ENCODE measurements at places on chromosomes 6 and 20.
A peak's percentile ranks its signal among the peaks of the same experiment; 100 is the strongest.

DNA sequence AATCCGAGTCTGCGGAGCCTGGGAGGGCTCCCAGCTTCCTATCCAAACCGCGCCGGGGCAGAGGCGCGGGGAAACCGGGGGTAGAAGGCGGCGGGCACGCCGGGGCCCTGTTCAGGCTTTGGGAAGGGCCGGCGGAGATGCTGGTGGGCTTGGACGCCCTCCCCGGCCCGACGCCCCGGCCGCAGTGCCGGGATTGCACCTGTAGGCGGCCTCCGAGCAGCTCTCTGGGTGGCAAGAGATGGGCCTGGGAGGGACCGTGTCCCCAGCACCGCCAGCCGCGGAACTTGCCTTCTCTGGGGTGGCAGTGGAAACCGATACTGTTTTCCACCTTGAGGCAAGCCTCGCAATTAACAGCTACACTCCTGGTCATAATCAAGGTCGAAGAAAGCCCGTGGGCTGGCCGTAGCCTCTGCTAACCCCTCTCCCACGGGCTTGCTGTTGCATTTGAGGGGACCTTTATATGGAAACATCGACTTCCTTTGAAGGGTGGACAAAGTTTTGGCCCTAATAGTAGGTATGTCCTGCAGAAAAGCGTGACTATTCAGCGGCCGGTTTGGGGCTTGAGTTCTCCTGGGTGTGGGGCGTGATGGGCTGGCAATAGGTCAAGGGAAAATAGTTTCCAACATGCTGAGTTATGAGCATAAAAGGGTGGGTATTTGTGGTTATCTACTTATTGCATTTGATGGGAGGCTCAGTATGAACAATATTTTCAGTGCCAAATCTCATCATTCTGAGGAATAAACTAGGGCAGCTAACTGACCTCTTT lies 1.1 kb upstream of the JAG1 start:
- DNase-seq: no peak

- DNase-seq: no peak
Measured at GRCh38 chr6:170041526-170041925, 249.4 kb downstream of the DLL1 start.

- DNase-seq: no peak
Measured at GRCh38 chr20:59469267-59470252, 134.8 kb upstream of the PHACTR3 start.

GRCh38 chr6:114564302-114564933 lies 221.6 kb upstream of the HS3ST5 start:
- DNase-seq: no peak

- DNase-seq: no peak
Measured at GRCh38 chr20:9024606-9025005, 44.3 kb upstream of the PLCB4 start.

DNA sequence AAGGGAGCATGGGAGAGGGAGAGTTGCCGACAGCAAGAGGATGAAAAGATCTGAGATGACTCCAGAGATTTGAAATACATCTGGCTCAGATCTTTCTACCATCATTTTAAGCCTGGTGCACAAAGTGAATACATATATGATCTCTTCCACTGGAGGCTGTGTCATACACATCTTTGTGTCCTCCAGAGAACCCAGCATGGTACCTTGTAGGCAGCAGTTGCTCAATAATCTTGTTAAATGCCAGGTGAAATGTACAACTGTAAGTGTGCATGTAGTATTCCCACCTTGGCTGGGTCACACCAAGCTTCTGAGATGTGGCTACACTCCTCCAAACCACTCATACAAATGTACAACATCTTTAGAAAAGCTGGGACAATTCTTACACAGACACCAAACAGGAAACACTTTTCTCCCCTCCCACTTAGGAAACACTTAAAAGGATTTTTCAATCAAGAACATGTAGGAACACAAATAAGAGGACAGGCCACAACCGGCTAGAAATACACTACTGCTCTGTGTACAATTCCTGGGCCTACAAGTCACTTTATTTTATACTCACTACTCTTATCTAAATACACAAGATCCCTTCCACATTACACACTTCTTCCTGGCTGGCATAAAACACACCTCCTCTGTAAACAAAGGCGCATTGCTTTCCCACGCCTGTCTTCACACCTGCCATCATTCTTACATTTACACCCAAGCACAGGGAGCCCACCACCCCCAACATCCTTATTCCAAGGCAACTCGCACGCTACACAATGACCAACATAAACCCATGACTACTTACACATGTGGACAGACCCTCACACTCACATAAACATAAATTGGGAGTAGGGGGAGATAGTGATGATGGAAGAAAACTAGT lies 3.8 kb upstream of the IER3 start:
- no peak for DNase-seq

GRCh38 chr6:158713469-158713868 lies 63.6 kb downstream of the SYTL3 start:
- no peak for DNase-seq

GRCh38 chr20:33030076-33030475 lies 1.4 kb upstream of the BPIFB6 start:
- DNase-seq: no peak

GRCh38 chr6:32210191-32210601 lies 13.7 kb downstream of the NOTCH4 start:
- DNase-seq: no peak

- DNase-seq: no peak
Measured at GRCh38 chr20:1423625-1424106, 30.8 kb upstream of the FKBP1A start.

GRCh38 chr20:42373049-42373448 lies 754.9 kb upstream of the CHD6 start:
- no peak for DNase-seq

GRCh38 chr6:125981571-125982185 lies 4.7 kb upstream of the TRMT11 start:
- DNase-seq: no peak

GRCh38 chr20:10419550-10420133 lies 14.4 kb downstream of the MKKS start:
- DNase-seq: no peak

GRCh38 chr6:38169221-38169976 lies 349.9 kb downstream of the ZFAND3 start:
- DNase-seq: no peak

GRCh38 chr20:52829111-52829510 lies 143.0 kb upstream of the TSHZ2 start:
- DNase-seq: no peak

DNA sequence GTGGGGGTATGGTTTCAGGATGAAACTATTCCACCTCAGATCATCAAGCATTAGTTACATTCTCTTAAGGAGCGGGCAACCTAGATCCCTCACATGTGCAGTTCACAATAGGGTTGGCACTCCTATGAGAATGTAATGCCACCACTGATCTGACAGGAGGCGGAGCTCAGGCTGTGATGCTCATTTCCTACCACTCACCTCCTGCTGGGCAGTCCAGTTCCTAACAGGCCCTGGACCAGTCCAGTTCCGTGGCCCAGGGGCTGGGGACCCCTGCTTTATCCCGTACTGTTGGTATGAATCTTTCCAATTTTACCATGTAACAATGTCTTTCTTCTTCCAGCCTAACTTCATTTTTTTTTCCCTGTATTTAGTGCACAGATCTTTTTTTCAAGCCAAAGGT lies 94.9 kb downstream of the OGFRL1 start:
- no peak for DNase-seq

GRCh38 chr6:28742668-28743270 lies 181.0 kb downstream of the TRIM27 start:
- no peak for DNase-seq

- DNase-seq: no peak
Measured at GRCh38 chr20:61765871-61766654, 299.6 kb downstream of the TAF4 start.

DNA sequence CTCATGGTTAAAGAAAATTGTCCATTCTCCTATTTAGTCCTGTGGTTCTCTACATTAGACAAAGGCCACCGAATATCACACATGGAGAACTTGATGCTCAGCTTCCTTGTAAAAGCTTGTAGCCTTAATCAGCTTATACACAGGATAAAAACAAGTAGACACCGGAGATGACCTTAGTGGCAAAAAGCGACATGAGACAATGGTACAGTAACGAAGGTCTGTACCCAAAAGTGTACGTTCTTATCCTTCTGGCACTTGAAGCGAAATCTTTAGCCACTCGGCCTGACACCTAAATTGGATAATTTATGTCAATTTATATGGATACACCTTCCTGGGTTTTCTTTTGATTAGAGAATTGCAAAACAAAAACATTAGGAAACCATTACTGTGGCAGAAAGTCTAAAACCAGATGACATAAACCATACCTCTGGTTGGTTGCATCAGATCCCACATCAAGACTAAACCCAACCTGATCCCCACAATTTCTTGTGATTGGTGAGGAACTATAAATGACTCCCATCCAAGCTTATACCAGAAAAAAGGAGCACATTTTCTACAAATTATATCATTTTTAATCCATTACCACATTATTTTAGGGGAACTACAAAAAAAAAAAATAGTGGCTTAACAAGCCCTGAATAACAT lies 6.1 kb downstream of the RBM39 start:
- no peak for DNase-seq

- DNase-seq: no peak
Measured at GRCh38 chr6:129475477-129476247, 234.3 kb downstream of the ARHGAP18 start.

GRCh38 chr6:163323705-163324104 lies 90.8 kb upstream of the QKI start:
- DNase-seq: no peak

DNA sequence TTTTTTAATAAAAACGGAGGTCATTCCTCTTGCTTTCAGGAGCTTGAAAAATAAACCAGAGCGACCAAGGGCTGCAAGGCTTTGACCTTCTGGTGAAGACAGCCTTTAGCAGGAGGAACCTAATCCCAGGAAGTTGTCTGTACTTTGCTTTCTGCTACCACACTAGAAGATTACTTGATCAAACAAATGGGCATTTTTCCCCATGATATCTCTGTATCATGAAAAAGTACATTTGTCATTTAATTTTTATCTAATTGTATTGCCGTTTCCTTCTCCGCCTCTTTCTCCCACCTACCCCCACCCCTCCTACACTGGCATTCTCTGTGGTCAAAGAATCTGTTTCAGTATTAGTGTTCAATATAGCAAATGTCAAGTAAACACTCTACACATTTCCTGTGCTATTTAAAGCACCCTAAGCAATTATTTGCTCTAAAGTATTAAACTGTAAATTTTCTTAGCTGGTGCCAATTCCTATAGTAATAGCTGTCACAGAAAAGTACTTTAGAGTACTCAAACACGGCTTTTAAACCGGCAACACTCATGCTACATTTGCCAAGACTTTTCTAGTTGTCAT lies 29.7 kb downstream of the ATXN1 start:
- peak; percentile 69 for DNase-seq

- DNase-seq: no peak
Measured at GRCh38 chr6:119739769-119740168, 390.2 kb upstream of the MAN1A1 start.

GRCh38 chr6:19855536-19855935 lies 18.4 kb downstream of the ID4 start:
- DNase-seq: no peak

DNA sequence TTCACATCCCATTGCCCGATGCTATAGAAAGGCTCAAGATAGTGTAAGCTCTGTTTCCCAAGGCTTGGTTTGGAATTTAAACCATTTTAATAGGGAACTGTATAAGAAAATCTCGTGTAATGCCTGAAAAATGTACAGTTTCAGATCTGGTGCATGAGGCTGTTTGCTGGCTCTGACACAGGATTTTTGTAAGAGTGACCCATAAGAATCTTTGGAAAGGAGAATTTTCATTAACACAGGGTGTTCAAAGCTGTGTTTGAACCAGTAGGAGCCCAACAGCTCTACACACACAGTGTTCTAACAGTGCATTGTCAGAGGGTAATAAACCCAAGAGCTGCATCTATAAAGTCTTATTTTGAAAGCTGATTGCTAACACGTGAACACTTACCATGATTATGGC lies 293.5 kb downstream of the PRL start:
- no peak for DNase-seq

- DNase-seq: no peak
Measured at GRCh38 chr6:3305216-3305565, 46.4 kb downstream of the PSMG4 start.

All from CD4-positive, CD25-positive, alpha-beta regulatory T cell (primary cell).